ENCODE measurements at places on chromosomes 7 and 10.

DNA sequence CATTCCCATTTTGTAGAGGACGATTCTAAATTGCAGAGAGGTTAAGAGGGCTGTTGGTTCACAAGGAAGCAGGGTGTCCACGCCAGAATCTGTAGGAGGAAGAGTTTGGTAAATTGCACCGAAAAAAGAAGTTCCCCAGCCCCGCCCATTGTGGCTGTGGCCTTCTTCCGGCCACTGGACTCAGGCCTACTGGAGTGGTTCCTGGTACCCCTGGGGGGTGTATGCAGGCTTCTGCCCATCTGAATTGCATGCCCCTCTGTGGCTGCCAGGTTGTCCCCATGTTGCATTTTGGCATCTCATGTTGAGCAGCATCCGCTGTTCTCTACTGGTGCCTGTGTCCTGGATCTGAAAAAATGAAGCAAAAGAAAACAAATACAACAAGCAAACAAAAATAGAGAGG is 234.2 kb downstream of the WDR11 start:
- DNase-seq, result no peak

- no peak for DNase-seq
Measured at GRCh38 chr7:138892006-138892630, 89.1 kb downstream of the KIAA1549 start.

GRCh38 chr10:106559442-106559841 is 605.1 kb downstream of the SORCS1 start:
- no peak for DNase-seq

- DNase-seq, result no peak
Measured at GRCh38 chr7:48170506-48170905, 752 bp upstream of the ABCA13 start.

DNA sequence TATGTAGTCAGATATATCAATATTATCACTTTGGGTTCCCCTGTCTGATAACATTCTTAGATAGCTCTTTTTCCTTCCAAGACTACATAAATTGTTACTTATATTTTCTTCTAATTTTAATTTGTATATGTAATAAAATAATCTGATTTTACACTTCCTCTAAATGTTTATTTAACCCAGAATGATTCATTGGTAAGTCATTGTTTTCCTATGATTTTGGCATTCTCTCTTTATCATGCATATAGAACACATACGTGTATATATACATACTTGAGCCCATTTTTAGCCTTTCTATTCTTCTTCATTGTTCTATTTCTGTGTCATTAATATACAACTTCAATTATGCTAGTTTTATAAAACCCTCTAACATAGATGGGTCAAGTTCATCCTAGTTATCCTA is 16.6 kb downstream of the SFTPD start:
- no peak for DNase-seq
